Central memory CD4-positive, alpha-beta T cell (primary cell): ENCODE measurements at places on chromosomes 4 and X.
A peak's percentile ranks its signal among the peaks of the same experiment; 100 is the strongest.

DNA sequence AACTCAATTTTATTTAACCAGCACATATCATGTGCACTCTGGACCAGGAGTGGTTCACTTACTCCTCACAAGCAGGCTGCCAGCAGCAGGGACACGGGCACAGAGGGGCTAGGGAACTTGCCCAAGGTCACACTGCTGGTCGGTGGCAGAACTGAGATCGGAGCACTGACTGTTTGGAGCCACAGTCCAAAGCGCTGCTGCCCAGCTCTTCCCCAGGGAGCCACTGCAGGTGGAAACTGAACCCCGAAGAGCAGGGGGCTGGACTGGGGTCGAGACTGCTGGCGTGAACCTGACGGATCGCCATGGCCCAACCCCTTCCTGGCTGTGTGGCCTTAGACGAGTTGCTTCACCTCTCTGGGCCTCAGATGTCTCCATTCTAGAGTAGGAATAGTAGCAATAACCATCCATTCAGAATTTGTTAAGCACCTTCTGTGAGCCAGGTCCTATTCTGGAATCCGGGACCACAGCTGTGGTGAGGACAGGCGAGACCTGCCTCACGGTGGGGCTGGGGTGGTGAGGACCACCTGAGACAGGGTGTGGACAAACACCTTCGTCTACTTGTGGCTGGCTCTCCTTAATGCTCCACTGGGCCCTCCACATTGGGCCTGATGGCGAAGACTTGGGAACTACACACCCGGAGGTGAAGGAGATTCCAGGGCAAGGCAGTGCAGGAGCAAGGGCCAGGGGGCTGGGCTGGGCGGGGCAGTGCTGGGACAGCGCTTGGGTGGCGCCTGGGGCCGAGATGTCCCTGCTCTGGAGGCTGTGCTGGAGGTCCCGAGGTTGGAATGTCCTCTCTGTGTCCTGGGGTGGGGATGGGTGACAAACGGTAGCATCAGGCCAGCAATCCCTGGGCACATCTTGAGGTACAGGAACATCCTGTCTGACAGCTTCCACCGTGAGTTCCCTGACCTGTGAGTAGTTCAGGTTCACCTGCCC lies 32.0 kb upstream of the KIAA0232 start:
- no peak for DNase-seq

DNA sequence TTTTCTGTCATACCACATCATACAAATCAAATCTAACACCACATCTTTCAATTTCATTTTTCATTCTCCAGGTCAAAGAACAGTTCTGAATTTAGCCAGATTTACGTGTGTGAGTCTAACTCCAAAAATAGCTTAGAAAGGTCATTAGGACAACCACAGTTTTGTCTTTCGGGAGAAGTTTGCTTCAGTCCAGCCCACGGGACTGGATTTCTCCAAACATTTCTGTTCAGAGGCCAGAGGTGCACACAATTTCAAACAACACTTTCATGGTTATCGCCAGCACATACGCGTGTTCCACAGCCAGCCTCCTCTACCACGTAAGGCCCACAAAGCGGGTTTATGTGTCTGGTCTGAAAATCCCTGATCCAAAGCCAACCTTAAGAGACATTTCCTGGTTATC lies 65.9 kb downstream of the VEGFC start:
- no peak for DNase-seq

DNA sequence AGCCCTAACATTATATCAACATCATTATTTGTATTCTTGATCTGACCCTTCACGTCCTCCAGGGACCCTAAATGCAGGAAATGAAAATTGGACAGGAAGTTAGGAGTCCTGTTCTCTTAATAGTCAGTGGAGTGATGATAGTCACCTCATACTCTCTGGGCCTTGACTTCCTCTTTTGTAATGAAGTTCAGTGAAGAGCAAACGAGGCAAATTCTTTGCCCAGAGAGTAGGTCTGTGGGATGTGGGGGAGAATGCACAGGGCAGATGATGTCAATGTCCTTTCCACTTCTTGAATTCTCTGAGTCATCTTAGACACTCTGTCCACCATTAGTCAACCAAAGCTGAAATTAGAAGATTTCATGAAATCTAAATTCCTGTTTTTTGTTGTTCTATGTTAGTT lies 17.1 kb upstream of the GPRIN3 start:
- no peak for DNase-seq

GRCh38 chrX:100979881-100980607 lies 10.5 kb downstream of the ARL13A start:
- no peak for DNase-seq

DNA sequence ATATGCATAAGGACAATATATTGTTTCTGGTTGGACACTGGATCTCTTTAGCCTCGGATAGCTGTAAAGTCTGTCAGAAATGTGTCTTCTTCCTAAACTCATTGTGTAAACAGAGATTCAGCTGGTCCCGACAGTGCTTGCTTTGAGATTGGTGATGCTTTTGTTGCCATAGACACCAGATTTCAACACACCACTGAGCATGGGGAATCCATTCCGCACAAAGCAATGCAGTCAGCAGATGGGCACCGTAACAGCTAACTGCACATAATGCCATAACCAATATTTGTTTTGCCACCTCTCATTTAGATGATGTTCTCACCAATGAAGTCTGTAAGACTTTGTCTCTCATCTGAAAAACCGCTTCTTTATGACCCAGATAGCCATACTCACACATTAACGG lies 33.3 kb upstream of the FAM47C start:
- DNase-seq = no peak

DNA sequence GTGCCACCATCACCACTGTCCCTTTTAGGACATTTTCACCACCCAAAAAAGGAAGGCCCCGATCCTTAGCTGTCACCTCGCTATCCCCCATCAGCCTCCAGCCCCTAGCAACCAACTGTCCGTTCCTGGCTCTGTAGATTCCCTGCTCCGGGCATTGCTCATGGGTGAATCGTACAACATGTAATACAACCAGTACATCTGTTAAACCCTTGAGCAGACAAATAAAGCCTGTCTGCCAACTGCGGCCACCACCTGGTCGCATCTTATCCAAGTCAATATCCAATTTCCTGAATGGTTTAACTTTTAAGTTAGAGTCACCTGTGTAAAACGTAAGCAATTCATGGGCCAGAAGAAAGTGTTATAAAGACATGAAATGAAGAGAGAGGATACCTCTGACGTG lies 251.9 kb downstream of the AFAP1 start:
- DNase-seq = no peak

DNA sequence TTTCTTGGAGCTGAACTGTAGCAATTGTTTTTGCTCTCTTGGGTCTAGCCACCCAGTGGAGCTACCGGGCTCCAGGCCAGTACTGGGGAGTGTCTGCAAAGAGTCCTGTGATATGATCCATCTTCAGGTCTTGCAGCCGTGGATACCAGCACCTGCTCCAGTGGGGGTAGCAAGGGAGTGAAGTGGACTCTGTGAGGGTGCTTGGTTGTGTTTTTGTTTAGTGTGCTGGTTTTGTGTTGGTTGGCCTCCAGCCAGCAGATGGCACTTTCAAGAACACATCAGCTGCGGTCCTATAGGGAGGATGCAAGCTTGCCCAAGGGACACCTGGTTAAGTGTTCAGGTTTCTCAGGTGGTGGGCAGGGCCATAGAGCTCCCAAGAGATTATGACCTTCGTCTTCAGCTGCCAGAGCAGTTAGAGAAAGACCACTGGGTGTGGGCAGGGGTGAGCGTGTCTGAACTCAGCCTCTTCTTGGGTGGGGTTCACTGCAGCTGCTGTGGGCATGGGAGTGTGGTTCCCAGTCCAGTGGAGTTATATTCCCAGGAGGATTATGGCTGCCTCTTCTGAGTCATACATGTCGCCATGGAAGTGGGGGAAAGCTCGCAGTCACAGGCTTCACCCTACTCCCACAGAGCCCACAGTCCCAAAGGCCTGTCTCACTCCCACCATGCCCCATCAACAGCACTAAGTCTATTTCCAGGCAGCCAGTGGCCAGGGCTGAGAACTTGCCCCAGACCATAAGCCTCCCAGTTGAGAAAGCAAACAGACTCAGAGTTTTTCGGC lies 811.6 kb downstream of the GLUD2 start:
- no peak for DNase-seq

GRCh38 chr4:56055027-56055977 lies 106.6 kb downstream of the CEP135 start:
- DNase-seq = no peak

GRCh38 chrX:8036914-8037313 lies 109.7 kb upstream of the PNPLA4 start:
- no peak for DNase-seq

DNA sequence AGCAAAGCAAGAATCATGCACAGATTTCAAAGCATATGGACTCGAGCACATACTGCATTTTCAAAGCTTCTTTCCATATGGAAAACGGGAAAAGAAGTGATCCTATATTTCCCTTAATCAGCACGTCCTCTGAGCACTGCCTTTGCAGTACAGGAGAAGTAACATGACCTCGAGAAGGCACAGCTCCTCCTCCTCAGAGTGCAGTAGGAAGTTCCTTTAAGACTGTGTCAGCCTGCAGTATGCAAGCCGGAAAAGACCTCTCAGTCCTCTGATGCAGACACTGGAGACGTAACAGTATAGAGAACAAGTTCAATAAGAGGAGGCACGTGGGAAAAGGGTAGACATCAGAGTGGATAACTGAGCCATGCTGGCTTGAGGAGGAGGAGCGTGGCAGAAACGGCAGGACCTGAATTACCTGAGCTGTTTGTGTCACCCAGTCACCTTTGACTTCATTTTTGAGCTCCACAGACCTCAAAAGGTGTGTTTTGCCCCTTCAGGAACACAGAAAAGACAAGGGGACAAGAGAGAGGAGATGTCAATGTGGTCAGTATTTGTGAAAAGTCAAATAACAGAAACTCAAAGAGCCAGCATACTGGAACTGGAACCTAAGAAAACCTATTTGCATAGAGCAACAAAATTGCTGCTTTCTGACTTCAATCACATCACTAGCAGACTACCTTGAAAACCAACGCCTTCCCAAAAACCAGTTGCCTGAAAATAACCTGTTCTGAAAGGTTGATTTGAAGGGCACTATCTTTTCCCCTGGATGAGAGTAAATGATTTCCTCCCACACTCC lies 20.8 kb downstream of the IRF2 start:
- DNase-seq = peak; percentile 65

DNA sequence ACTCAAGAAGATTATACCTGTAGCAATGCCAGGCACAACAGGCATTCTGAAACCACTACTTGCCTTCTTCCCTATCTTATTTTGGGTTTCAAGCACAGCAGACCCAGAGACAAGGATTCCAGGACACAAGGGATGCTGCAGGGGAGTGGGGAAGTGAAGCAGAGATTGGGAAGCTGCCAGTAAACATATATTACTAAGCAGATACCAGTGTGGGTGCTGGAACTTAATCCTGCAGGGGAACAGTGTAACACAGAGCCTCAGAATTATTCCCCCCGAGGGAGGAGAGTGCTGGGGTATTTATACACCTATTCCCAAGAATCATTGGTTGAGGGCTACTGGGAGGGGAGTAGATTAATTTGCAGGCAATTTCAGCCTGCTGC lies 33.3 kb upstream of the MAML3 start:
- DNase-seq = no peak

DNA sequence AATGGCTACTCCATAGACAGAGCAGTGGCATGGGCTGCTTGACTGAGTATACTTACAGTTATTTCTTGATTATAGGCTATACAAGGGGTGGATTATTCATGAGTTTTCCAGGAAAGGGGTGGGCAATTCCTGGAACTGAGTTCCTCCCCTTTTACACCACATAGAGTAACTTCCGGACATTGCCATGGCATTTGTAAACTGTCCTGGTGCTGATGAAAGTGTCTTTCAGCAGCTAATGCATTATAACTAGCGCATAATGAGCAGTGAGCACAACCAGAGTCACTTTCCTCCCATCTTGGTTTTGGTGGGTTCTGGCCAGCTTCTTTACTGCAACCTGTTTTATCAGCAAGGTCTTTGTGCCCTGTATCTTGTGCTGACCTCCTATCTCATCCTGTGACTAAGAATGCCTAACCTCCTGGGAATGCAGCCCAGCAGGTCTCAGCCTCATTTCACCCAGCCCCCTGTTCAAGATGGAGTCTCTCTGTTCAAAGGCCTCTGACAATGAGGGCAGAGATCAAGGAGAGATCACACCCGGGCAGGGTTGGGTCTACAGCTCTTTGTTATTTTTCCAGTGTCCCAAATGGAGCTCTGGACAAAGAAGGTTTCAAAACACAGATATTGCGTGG lies 468.4 kb upstream of the PRKX start:
- DNase-seq = no peak

DNA sequence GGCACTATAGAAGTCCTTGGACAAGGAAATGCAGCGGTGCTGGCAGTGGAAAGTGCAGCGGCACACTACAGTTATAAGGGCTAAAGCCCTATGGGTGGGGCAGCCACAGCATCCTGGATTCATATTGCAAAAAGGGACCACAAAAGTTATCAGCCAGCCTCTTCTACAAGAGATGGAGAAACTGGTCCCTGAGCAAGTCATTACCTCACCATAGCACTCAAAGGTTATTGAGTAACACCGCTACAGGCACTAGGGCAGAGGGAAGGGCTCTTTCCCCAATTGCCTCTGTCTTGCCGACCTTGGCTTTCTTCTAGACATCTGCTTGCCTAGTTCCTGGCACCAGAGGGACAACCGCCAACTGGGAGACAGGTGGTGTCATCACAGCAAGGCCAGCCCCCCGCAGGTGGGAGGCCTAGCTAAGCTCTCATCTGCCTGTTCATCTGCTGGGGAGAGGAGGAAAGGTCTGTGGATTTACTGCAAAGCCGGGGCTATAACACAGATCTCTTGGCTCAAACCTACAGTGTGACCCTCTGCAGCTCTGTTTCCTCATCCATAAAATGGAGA lies 600.0 kb downstream of the BCOR start:
- DNase-seq = no peak

DNA sequence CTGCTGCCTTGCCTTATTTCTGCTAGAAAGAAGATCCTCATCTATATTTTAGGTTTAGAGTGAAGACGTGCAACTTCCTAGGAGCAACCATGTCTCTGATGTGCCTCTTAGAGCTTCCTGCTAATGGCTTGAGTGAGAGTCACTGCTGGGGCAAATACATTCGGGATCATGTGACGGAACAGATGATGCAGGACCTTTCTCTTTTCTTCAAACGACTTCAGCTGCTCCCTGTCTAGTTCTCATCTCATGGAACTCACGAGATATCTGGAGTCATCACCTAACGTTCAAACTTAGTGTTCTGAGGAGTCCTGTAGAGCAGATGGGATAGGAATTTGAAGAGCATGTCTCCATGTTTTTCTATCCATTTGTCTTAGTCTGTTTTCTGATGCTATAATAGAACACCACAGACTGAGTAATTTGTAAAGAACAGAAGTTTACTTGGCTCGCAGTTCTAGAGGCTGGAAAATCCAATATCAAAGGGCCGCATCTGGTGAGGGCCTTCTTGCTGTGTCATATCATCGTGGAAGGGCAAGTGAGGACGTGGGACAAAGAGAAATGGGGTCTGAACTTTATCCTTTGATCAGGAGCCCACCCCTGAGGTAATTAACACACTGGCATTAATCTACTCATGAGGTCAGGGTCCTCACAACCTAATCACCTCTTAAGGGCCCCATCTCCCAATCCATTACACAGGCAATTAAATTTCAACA lies 43.5 kb upstream of the SCRG1 start:
- no peak for DNase-seq

DNA sequence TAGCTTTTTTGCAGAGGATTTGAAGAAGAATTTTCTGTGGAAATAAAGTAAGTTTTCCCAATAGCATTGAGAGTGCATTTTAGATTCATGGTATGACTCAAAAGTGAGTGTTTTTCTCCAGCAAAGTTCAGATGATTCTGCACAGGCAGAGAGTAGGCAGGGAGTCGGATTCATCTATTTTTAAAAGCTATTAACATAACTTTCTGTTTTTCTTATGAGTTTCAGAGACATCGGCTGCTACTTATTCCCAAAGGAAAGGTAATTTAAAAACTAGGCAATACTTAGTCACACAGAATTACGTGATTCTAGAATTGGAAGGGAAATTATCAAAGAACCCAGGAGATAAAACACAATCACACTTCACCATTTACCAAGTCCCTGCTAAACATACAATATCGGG lies 4.4 kb downstream of the CCDC110 start:
- DNase-seq = no peak
